ENCODE measurements at places on chromosomes 11 and 22. TPM values are rescaled to one million over a fixed set of nuclear protein-coding genes. Genes with fewer than 3 reads are reported as not detected.

- DNase-seq, result no peak
These were observed 17.5 kb downstream of the OR9G1 start for GRCh38 chr11:56716379-56716854.

DNA sequence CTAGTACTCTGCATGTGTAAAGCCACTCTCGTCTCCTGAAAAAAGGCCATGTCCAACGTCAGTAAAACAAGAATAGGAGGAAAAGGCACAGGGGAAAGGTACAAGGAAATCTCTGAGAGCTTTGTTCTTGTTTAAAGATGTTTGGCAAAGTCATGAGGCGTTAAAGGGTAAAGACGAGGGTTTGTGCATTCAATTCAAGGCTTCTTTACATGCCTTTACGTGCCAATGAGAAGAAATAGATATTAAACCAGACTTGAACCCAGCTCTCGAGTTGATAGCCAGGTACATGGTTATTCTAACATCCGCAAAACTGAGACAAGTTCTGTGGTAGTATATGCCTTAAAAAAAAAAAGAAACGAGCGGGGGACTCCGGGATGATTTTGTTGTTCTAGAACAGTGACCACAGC is 704 bp upstream of the CFL1 start:
- peak; percentile 30 for DNase-seq

Gene MCHR1
- total RNA-seq, result not detected

Gene MTMR2
- total RNA-seq, result 13.0 TPM

GRCh38 chr11:118870396-118871343 is 13.0 kb upstream of the CXCR5 start:
- peak; percentile 90 for DNase-seq

DNA sequence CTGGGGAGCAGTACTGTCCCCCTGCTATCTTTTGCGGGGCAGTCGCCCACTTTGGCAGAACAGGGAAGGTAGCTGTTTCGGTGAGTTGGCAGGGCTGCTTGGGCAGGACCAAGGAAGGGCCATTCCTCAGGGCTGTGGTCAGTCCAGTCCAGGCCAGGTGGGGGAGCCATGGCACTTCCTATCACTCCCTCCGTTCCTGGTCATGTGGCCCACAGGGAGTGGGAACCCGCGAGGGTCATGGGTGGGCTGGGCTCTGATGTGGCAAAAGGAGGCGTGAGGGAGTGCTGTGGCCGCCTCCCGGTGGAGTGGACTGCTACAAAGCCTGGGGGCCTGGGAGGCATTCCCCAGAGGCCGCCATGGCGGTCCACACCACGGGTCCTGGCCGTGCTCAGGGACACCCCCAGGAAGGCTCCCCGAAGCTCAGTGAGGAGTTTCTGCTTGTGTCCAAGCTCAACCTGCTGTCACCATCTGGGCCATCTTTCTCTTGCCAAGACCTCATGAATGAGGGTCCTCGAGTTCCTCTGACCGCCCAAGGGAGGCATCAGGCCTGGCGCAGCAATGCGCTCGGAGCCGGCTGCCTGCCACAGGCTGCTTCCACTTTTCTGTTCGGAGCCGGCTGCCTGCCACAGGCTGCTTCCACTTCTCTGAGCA is 11.9 kb downstream of the CHID1 start:
- DNase-seq, result no peak

DNA sequence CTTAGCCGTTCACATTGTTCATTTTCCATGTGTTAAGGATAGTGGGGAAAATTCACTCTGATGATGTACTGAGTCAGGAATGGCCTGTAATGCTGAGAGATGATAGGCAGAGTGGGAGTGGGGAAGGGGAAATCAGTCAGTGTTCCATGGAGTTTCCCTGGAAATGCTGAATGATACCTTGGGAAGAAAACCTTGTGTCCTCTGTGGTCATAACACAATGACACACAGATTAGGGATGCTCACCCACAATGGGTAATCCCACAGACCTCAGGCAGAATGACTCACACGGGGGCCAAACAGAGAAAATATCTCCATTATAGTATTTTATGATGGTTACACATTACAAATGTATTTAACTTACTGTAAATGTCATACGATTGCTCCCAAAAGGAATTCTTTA is 118.0 kb downstream of the SNX19 start:
- DNase-seq, result no peak

Gene PHRF1
- 43.8 TPM for total RNA-seq

DNA sequence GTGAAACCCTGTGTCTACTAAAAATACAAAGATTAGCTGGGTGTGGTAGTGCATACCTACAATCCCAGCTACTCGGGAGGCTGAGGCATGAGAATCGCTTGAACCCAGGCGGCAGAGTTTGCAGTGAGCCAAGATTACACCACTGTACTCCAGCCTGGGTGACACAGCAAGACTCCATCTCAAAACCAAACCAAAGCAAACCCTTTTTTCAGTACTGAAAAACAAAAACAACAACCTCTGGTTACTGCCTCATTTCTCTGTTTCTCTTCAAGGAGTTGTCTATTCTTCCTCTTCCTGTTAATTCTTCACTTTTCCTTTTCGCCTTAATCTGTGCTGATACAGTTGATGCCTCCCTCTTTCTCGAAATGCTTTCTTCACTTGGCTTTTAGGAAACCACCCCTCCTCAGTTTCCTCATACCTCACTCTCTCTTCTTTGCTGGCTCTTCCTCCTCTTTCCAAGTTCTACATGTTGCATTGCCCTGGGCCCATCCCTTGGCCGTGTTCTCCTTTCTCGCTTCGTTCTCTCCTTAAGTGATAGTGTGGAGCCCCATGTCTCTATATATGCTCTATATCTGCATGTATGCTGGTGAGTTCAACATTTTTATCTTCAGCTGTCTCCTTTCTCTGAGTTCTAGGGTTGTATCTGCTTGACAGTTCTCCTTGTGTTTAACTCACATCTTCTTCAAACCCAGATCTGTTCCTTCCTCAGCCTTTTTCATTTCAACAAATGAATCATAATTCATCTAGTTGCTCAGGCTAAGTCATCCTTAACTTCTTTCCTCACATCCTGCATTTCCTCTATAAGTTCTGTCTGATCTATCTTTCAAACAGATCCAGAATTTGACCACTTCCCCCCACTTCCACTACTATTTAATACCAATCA is 37.1 kb downstream of the NUCB2 start:
- DNase-seq, result no peak

- DNase-seq, result peak; percentile 27
These were observed 3.2 kb downstream of the NELL1 start for GRCh38 chr11:20672575-20672974.

Gene ZC3H12C
- not detected for total RNA-seq

DNA sequence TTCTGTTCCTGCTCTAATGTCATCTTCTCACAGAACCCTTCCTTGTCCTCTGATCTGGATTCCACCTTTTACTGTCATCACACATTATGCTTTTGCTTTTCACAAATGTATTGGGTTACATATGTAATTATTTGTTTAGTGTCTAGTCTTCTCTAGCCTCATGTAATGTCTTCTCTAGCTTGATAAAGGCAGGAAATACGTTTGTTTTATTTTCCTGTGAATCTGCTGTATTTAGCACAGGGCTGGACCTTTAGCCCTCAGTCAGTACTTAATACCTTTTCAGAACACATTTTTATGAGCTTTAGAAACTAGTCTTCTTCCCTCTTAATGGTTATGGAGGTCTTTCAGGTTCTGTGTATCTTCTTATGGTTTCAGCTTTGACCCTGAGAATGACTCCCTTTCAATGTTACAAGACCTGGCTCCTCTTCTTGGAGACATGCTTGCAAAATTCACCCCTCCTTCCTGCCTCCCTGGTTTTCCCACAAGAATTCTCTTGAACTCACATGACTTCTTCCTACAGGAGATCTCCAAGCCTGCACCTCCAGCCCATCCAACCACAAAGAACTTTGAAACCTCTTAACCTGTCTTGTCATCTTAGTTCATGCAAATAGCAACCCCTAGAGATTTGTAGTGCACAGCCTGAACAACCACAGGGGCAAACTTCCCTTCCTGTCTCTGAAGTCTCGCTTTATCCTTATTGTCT is 132.7 kb upstream of the DDI1 start:
- peak; percentile 81 for DNase-seq

DNA sequence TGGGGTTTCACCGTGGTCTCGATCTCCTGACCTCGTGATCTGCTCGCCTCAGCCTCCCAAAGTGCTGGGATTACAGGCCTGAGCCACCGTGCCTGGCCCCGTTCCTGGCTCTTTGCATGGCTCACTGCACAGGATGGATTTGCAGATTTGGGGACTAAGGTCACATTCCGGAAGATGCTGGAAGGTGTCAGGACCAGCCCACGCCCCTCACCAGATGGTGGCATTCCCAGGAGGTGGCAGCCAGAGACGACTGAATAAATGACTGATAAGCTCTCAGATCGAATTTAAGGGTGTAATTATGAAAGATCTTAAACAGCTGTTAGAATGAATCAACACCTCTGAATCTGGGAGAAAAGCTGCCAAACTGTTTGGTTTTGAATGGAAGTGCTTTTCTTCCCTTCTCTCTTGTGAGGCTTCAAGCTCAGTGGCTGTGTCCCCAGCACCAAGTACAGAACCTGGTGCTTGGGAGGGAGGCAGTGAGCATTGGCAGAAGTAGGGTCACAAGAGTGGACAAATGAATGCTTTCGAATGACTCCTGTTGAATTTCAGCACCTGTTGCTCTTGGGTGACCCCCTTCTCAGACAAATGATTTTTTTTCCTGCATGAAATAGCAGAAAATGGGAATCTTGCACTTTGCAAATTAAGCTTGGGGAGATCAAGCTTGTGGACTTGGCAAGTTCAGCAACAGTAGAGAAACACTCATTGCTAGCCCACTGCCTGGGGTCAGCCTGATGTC is 69.6 kb downstream of the KIAA1671 start:
- DNase-seq, result no peak

Gene SCGB2A2
- total RNA-seq, result not detected

- DNase-seq, result peak; percentile 44
These were observed 1.7 kb downstream of the UVRAG start for GRCh38 chr11:75816561-75817239.

DNA sequence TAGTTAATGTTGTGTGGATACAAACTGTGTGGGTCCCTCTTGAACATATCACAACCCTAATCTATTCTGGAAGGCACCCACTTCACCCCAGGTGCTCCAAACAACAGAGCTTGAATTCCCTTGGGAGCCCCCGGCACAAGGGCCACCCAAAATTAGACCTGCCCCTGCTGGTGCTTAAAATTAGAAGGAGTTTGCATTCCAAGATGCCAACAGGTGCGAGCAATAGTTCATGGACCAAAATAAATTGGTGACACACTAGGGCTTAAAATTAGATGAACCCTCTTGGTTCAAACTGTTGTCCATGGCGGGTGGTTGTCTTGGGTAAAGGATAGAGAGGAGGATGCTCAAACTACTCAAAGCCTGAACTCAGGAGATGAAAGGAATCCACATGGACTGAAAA is 291.5 kb downstream of the MN1 start:
- DNase-seq, result peak; percentile 37

Gene MUC5AC
- total RNA-seq, result not detected

- DNase-seq, result peak; percentile 97
These were observed 901 bp upstream of the KMT2A start for GRCh38 chr11:118435290-118435892.

Gene ART5
- not detected for total RNA-seq

- DNase-seq, result no peak
These were observed 74.2 kb downstream of the ZBTB16 start for GRCh38 chr11:114133548-114134329.

Measured in OCI-LY7 (cell line).